ENCODE measurements at places on chromosomes 2 and 18. TPM values are rescaled to one million over a fixed set of nuclear protein-coding genes. Genes with fewer than 3 reads are reported as not detected.

DNA sequence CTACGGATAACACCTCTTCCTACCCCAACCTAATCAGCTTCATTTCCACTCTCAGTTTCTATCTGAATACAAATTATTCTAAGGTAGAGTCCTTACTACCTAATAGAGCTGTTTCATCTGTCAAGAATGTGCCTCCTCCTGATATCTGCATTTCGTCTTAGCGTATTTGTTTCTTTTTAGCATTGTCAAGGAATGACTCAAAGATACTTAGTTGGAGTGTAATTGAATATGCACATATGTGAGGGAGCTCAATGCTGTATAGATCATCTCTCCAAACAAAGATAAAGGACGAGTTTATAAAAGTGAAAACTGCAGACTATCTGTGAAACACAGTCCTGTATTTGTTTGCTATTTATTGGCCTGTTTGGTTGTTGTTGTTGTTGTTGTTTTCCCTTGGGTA is 2059.4 kb upstream of the CELF4 start:
- H3K4me1 ChIP-seq, result no peaks in the 10 kb centered on the region
- H3K36me3 ChIP-seq, result no peaks in the 10 kb centered on the region
- no peak overlapping the region for H3K4me3 ChIP-seq
- no peaks in the 10 kb centered on the region for H3K27me3 ChIP-seq
- no peak for DNase-seq
- no peak overlapping the region for H3K27ac ChIP-seq

DNA sequence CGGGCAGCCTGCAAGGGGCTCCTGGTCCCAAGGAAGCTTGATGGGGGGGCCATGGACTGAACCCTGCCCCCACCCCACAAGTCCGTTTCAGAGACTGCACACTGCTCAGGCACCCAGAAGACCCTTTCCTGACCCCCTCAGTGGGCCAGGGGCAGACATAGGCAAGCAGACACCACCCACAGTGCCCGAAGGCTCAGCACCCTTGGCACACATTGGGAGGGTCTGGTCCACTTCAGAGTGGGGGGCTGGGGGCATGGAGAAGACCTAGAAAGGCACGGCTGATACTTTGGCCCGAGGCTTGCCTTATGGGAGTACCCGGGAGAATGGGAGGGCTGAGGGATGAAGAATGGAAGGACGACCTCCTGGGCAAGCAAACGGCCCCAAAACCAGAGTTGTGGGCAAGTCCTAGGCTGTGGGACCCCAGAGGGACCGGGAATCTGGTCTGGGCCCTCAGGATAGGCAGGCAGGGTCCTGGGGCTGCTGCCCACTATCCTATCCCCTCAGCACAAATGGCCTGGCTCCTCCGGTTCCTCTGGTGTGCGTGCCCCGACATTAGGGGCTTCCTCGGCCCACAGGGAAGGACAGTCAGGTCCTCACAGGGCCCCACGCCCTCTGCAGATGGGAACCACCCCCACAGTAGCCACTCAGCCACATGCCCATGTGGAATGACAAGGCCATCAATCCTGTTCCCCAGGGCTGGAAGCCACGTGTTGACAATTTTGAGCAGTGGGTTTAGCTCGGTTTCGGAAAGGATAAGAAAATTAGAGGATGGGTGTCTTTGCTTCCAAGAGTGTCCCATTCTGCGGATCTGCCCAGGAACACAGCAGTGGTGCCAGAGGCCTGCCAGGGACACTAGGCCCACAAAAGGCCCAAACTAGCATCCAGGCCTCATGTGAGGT is 15.0 kb upstream of the GPC1 start:
- no peaks in the 10 kb centered on the region for H3K4me1 ChIP-seq
- no peaks in the 10 kb centered on the region for H3K27me3 ChIP-seq
- DNase-seq, result no peak
- H3K27ac ChIP-seq, result no peak overlapping the region
- H3K4me3 ChIP-seq, result no peak overlapping the region

GRCh38 chr2:232325324-232326273 is 53.0 kb upstream of the ALPP start:
- H3K4me1 ChIP-seq, result peaks cover 2% of the 10 kb centered on the region
- H3K27me3 ChIP-seq, result no peaks in the 10 kb centered on the region
- H3K4me3 ChIP-seq, result no peak overlapping the region
- no peak overlapping the region for H3K27ac ChIP-seq

GRCh38 chr2:102592601-102593000 is 26.8 kb upstream of the SLC9A2 start:
- no peak overlapping the region for H3K4me3 ChIP-seq
- no peak for DNase-seq
- no peak overlapping the region for H3K27ac ChIP-seq
- no peaks in the 10 kb centered on the region for H3K4me1 ChIP-seq
- no peaks in the 10 kb centered on the region for H3K36me3 ChIP-seq
- H3K27me3 ChIP-seq, result no peaks in the 10 kb centered on the region

The CCBE1 gene
- 1.6 TPM for total RNA-seq

- no peaks in the 10 kb centered on the region for H3K4me1 ChIP-seq
- DNase-seq, result no peak
- H3K36me3 ChIP-seq, result no peaks in the 10 kb centered on the region
- H3K4me3 ChIP-seq, result no peak overlapping the region
Measured at GRCh38 chr2:29323961-29324360, 208.7 kb downstream of the CLIP4 start.

The CFAP65 gene
- not detected for total RNA-seq

- no peak overlapping the region for H3K27ac ChIP-seq
- H3K4me3 ChIP-seq, result no peak overlapping the region
- H3K36me3 ChIP-seq, result no peaks in the 10 kb centered on the region
- no peaks in the 10 kb centered on the region for H3K4me1 ChIP-seq
- no peak for DNase-seq
- no peaks in the 10 kb centered on the region for H3K27me3 ChIP-seq
Measured at GRCh38 chr2:150925611-150926010, 336.1 kb downstream of the RBM43 start.

DNA sequence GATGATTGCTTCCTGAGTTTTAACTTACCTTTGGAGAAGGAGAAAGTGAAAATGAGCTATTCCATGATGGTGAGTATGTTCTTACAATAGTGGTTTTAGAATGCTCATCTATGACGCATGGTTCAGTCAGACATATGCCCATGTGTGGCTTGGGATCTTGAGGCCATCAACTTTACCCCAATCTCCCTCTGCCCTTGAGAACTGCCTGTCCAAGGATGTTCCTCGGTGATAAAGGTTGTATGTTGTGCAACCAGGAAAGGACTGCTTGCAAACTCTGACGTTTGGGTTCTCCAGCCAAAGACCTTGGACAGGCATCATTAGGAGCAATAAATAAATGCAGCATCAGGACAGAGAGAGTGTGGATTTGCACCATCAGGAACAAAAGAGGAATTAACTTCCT is 165.0 kb downstream of the ZEB2 start:
- H3K27me3 ChIP-seq, result no peaks in the 10 kb centered on the region
- no peak overlapping the region for H3K4me3 ChIP-seq
- no peak overlapping the region for H3K27ac ChIP-seq
- no peak for DNase-seq
- no peaks in the 10 kb centered on the region for H3K36me3 ChIP-seq

DNA sequence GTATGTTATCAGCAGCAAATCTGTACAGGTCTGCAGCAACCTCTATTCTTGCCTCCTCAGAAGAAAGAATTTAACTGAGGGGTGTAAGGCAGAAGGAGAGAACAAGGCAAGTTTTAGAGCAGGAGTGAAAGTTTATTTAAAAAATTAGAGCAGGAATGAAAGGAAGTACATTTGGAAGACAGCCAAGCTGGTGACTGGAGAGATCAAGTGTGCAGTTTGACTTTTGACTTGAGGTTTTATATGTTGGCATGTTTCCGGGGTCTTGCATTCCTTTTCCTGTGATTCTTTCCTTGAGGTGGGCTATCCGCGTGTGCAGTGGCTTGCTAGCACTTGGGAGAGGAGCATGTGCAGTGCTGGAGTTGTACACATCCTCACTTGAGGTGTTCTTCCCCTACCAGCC is 16.5 kb upstream of the CERS6 start:
- H3K27ac ChIP-seq, result no peak overlapping the region
- H3K36me3 ChIP-seq, result no peaks in the 10 kb centered on the region
- DNase-seq, result no peak
- no peaks in the 10 kb centered on the region for H3K27me3 ChIP-seq
- H3K4me1 ChIP-seq, result no peaks in the 10 kb centered on the region

GRCh38 chr2:210673117-210673516 is 116.7 kb downstream of the CPS1 start:
- H3K36me3 ChIP-seq, result no peaks in the 10 kb centered on the region
- no peaks in the 10 kb centered on the region for H3K27me3 ChIP-seq
- H3K4me1 ChIP-seq, result no peaks in the 10 kb centered on the region
- DNase-seq, result no peak
- H3K4me3 ChIP-seq, result no peak overlapping the region
- no peak overlapping the region for H3K27ac ChIP-seq

Data from thoracic aorta (tissue), 2 donors.